ENCODE measurements at places on chromosomes 16 and 17.

DNA sequence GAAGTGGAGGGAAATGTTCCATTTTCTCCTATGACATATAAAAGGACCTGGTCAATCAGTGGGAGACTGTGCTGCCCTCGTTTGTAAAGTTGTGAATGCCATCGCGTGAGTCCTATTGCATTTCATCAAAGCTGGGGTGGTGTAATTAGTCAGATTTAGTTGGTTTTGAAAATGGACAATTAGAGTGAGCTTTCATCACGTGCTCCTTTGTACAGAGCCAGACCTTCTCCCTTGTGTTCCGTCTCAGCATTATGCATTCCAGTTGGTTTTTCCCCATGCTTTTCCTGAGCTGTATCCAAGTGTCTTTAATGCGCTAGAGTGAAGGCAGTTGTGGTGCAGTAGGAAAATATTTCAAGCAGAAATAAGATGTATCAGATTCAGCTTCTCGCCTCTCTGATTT is 10.4 kb downstream of the SEC14L1 start:
- no peak for DNase-seq

- no peak for DNase-seq
Observed at GRCh38 chr17:3502466-3502865, 26.7 kb downstream of the ASPA start.

- DNase-seq, result no peak
Observed at GRCh38 chr17:36791150-36791941, 145.9 kb upstream of the LHX1 start.

GRCh38 chr16:88749358-88749757 is 35.7 kb downstream of the PIEZO1 start:
- DNase-seq, result no peak

GRCh38 chr17:9900784-9901183 is 4.3 kb downstream of the RCVRN start:
- DNase-seq, result no peak

GRCh38 chr17:66675991-66676371 is 158.9 kb upstream of the CACNG5 start:
- no peak for DNase-seq

DNA sequence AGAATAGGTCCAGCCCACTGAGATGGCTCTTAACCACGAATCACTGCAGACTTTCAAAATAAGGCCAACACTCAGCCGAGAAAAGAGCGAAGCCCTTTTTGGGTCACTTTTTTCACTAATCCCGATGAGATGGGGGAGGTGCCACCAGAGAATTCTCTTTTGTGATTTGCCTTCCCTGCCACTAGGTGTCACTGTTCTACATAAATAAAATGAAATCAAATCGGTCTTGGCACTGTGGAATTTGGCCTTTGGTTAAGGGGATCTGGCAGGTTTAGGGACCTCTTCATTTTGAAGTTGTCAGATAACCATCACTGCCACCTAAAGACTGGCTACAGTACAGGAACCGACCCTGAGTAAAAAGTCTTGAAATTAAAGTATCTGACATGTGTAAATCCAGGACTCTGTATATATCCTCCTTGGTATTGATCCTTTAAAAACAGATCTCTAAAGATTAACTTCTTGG is 147.0 kb downstream of the HS3ST4 start:
- peak; percentile 26 for DNase-seq

- DNase-seq, result no peak
Observed at GRCh38 chr16:84371553-84371865, 3.2 kb downstream of the ATP2C2 start.

DNA sequence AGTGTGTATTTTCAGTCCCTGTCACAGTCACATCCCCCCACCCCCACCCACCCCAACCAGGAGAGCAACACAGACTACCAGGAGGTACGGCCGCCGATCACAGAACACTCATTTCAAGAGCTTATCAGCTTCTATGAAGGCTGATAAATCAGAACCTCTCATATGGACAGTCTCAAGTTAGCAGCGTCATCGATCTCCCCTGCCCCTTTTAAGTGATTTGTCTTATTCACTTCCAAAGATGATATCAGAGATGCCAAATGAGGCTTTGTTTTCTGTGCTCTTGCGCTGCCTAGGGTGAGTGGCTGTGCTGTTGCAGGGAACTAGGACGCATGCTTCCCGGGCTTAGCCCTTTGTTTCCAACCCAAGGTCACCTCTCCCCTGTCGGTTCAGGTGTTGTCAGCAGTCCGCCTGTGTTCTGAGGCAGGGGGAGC is 26.8 kb upstream of the PMFBP1 start:
- no peak for DNase-seq

- DNase-seq, result no peak
Observed at GRCh38 chr17:78607038-78607437, 29.8 kb upstream of the DNAH17 start.

GRCh38 chr16:69130461-69130860 is 1.9 kb downstream of the CHTF8 start:
- DNase-seq, result no peak

- no peak for DNase-seq
Observed at GRCh38 chr17:10751563-10751962, 21.7 kb upstream of the TMEM220 start.

DNA sequence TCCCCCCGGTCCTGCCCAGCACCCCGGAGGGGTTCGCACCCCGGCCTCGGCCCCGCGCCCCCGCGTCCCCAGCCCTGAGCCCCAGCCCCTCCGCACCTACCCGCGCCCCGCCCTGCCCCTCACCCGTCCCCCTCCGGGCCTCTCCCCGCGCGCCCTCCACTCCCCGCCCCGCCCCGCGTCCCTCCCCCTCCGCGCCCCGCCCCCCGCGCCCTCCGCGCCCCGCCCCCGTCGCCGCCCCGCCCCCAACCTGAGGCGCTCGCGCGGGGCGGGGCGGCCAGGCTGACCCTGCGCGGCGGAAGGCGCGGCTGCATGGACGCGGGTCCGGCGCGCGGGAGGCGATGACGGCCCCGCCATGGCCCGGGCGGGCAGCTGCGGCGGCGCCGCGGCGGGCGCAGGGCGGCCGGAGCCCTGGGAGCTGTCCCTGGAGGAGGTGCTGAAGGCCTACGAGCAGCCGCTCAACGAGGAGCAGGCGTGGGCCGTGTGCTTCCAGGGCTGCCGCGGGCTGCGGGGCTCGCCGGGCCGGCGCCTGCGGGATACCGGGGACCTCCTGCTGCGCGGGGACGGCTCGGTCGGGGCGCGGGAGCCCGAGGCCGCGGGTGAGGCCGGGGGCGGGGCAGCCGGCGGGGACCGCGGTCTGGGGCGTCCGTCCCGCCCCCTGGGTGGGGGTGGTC is at the start of gene SPIRE2:
Gene SPIRE2 (plus strand): TSS at position 277 of the 671 bp plus-strand sequence. CDS start 76 bp downstream, at position 353.
- no peak for DNase-seq

- no peak for DNase-seq
Observed at GRCh38 chr17:82859431-82860403, 19.9 kb upstream of the ZNF750 start.

GRCh38 chr16:29745853-29746345 is at the start of gene C16orf54:
Gene C16orf54, minus strand, starts transcription at chr16:29745990. Its CDS starts 1,039 bp downstream, at chr16:29744951.
- no peak for DNase-seq

- DNase-seq, result no peak
Observed at GRCh38 chr17:28706471-28707338, 5.0 kb downstream of the PROCA1 start.

DNA sequence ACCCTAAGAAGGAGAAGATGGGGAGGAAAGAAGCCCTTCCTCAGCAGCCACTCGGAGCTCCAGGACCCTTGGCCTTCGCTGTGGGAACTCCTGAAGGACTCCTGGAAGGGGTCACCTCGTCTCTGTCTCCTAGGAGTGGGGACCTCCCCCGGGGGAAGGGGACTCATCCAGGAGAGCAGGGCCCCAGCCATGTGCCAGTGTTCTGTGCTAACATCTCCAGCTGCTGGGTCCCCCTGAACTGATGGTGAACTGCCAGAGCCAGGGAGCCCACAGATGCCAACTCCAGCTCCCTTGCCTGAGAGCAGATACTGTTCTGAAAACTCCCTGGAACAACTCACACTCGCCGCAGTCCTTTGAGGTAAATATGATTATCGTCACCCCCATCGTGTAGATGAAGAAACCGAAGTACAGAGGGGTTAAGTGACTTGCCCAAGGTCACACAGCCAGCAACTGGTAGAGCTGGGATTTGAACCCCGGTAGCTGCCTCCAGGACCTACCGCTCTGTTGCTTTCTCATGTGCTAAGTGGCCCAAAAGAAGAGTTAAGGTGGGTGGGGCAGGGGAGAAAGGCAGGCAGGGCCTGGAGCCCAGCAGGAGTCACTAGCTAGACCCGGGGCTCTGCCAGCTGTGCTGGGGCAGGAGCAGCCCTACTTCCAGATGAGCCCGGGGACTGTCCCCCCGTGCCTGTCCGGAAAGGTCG is 10.5 kb downstream of the TIMM22 start:
- no peak for DNase-seq

- no peak for DNase-seq
Observed at GRCh38 chr16:83813823-83814658, 6.3 kb downstream of the HSBP1 start.

DNA sequence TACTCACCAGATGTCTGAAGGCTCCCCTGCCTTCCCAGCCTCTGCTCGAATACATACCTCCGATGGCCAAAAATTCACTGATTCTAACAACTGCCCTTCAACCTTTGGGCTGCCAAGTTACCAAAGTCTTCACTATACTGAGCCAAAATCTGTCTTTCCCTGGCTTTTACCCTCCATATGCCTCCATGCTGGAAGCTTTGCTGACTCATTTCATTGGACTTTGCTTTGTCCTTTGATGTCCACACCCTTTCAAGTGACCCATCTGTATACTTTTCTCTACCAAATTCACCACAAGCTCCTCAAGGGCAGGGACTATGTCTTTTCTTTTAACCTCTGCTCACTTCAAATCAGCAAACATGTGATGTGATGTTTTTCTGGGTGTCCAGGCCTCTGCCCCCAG is 21.0 kb upstream of the MTMR4 start:
- no peak for DNase-seq

- DNase-seq, result no peak
Observed at GRCh38 chr17:47982091-47982617, 11.2 kb downstream of the CDK5RAP3 start.

- DNase-seq, result no peak
Observed at GRCh38 chr16:49498666-49499413, 125.2 kb downstream of the C16orf78 start.

GRCh38 chr17:50207792-50208567 is 6.5 kb upstream of the COL1A1 start:
- DNase-seq, result no peak

GRCh38 chr17:51164911-51165679 is 1.1 kb upstream of the NME2 start:
- peak; percentile 14 for DNase-seq

- DNase-seq, result no peak
Observed at GRCh38 chr17:45395569-45396415, 36.9 kb downstream of the ARHGAP27 start.

GRCh38 chr17:77101521-77102410 is 39.0 kb upstream of the SEC14L1 start:
- DNase-seq, result peak; percentile 98

DNA sequence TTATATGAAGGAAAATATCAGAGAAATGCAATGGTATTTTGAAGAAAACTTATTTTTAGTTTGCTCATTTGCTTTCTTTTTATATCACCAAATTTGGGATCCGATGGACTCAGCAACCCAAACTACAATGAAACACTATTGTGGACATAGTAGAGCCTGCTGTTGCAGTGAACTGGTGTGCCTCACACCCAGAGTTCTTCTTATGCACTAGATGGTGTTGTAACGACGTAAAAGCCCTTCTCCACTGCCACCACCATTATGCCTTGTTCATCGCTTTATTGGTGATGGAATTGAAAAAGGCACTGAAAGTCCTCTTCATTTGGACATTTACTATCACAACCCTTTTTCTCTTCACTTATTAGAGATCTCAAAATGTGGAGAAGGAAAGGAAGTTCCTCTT is 381.3 kb downstream of the CDH8 start:
- no peak for DNase-seq

- no peak for DNase-seq
Observed at GRCh38 chr17:40019140-40019991, 4.1 kb downstream of the CSF3 start.

- DNase-seq, result no peak
Observed at GRCh38 chr17:40093580-40094201, 6.7 kb downstream of the NR1D1 start.

GRCh38 chr17:5707482-5707881 is 123.2 kb upstream of the NLRP1 start:
- DNase-seq, result no peak

DNA sequence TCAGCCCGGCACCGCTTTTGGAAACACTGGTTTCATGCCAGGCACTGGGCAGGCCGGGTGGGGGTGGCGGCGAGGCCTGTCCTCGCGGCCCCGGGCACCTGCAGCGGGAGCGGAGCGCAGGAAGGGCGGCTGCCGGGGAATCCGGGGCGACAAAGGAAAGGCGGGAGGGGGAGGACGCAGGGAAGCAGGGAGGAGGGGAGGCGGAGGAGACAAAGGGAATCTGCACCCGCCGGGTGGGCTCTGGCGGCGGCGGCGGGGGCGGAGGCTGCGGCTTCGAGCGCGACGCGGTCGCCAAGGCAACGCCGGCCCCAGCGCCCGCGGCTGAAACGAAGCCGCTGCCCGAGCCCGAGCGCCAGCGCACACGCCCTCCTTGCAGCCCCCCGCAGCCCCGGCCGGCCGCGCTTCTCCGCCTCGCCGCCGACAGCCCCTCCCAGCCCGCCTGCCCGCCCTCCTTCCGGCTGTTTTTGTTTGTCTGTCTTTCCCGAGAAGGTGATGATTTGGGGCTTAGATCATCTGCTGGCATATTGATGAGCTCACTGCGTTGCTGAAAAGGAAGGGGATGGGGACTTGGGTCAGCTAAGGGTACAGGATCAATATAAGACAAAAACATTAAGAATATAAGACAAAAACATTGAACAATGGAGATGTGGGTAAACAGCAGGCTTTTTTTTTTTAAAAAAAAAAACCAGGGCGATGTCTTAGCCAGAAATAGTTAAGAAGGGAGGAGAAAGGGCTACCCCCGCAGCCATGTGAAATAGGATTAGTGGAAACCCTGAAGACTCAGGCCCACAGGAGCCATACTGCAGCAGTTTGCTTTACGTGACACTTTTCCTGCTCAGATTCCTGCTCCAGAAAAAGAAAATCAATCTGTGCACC is 32.7 kb downstream of the CDK5R1 start:
- peak; percentile 64 for DNase-seq

- no peak for DNase-seq
Observed at GRCh38 chr17:73203135-73203787, 10.4 kb downstream of the COG1 start.

GRCh38 chr17:61490540-61490975 is 38.3 kb downstream of the TBX4 start:
- DNase-seq, result no peak

DNA sequence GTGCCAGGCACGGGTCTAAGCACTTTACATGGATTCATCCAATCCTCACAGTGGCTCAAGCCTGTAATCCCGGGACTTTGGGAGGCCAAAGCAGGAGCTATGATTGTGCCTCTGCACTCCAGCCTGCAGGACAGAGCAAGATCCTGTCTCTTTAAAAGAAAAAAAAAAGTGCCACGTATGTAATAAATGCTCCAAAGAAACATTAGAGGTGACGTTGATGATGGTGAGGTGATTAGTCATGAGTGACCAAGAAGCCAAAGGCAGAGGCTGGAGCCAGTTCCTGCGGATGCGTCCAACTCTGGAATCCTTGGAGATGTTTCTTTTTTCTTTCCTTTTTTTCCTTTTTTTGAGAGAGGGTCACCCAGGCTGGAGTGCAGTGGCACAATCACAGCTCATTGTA is 59.4 kb upstream of the SIAH1 start:
- no peak for DNase-seq

- no peak for DNase-seq
Observed at GRCh38 chr16:89821438-89822187, 5.2 kb upstream of the FANCA start.

GRCh38 chr17:5501685-5502084 is 15.3 kb downstream of the MIS12 start:
- DNase-seq, result no peak

- DNase-seq, result no peak
Observed at GRCh38 chr17:39826334-39826733, 37.8 kb downstream of the IKZF3 start.

GRCh38 chr16:57689762-57690558 is 4.6 kb upstream of the DRC7 start:
- no peak for DNase-seq

Data from NCI-H526 treated with DMSO at 0.1 percent for 48 hours (cell line).